OCI-M1 (cell line): ENCODE measurements at places on chromosomes 4 and X.
A peak's percentile ranks its signal among the peaks of the same experiment; 100 is the strongest.

DNA sequence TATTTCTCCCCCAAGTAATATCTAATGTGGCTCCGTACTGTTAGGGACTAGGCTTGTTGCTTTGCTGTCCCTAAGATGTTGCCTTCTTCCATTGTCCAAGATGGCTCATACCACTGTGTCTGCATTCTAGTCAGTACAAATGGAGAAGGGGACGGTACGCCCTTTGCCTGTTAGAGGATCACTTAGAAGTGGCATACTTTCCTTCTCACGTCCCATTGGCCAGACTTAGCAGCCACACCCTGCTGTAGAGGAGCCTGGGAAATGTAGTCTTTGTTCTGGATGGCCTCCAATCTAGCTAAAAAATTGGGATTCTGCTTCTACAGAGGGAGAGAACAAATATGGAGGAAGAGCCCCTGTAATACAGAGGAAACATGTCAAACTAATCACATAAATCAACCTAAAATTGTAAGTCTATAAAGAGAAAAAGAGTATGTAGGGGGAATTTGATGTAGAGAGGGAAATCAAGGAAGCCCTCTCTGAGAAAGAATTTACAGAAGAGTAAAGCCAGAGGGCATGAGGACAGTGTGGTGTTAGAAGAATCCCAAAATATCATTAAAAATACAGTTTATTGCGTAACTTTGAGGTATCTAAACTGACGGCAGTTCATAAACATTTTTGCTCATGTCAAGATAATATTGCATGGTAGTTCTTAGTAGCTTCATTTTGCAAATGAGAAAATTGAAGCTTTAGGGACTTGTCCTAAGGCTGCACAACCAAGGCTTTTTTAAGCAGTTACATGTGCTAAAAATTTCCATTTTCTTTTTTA is 15.1 kb downstream of the PRIMPOL start:
- DNase-seq = peak; percentile 80

- DNase-seq = peak; percentile 52
These were observed 95.9 kb upstream of the RPS6KA3 start for GRCh38 chrX:20362268-20363267.

DNA sequence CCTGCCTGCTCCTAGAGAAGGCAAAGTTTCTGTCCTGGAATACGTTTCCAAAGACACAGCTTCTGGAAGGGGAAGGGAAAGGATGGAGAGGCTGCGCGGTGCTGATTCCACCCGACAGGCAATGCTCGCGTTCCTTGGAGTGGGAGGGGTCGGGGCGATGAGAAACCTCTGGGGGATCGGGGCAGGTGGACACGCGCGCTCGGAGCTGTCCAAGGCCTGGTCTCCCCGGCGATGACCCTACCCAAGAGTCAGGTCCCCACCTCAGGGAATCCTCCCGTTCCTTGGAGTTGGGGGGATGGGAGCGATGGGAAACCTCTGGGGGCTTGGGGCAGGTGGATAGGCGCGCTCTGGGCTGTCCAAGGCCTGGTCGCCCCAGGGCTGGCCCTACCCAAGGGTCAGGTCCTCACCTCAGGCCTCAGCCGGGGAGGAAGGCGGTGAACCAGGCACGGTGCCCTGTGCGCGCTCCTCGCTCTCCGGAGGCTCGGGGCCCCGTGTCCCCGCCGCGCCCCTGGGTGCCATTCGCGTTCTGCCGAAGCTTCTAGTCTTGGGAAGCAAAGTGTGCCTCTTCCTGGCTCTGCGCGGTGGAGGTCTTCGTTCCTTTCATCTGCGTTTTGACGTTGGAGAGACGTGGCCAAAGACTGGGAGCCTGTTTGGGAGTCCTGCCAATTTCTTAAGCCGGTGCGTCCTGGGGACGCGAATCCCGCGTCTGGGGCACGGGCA is 10.6 kb upstream of the SHOX start:
- DNase-seq = no peak

- DNase-seq = no peak
These were observed 60.4 kb downstream of the SHROOM2 start for GRCh38 chrX:9846631-9847030.

- DNase-seq = no peak
These were observed 331.2 kb downstream of the PAPSS1 start for GRCh38 chr4:107388736-107389274.

DNA sequence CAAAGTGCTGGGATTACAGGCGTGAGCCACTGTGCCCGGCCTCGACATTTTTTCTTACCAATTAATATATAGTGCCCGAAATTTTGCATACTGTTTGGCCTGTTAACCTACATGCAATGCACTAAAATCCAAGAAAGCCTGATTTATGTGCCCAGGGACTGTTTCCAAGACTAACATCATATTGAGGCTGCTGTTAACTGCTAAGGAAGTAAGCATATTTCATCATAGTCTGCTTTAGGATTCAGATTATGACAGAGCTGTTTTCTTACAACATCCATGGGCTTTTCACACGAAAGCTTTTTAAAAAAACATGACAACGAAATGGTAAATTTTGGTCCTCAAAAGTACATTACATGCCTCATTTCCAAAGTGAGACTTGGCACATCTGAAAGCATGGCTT is 84.4 kb downstream of the STOX2 start:
- peak; percentile 10 for DNase-seq

DNA sequence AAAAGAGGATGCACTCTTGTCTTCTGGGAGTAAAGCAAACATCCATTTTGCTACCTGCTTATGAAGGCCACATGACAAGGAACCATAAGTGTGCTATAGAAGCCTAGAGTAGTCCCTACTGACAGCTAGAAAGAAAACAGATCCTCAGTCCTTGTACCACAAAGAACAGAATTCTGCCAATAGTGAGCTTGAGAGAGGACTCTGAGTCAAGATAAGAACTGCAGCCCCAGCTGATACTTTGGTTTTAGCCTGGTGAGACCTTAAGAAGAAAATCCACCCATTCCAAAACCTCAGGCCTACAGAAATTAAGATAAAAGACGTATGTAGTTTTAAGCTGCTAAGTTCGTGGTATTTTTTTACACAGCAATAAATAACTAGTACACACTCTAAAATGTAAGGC is 914.6 kb downstream of the PCDH19 start:
- DNase-seq = no peak

DNA sequence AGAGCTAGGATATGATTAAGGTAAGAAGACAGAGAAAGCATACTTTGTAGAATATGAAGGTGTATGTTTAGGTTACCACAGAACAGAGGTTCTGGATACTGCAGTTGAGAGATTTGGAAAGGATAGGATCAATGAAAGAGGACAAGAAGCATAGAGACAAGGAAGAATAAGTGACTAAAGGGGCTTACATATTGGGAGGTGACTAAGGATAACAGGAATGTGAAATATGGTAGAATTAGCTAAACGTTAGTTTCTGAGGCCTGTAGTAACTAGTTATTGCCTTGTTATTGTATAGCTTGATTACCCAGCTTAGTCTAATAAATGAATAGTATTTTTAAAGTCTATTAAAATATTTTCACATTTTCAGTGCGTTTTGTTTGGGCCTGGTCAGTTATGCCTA is 38.2 kb downstream of the CENPI start:
- DNase-seq = no peak

GRCh38 chrX:130699618-130700017 is 203.4 kb downstream of the ENOX2 start:
- no peak for DNase-seq

GRCh38 chr4:2698951-2699505 is 57.1 kb downstream of the TNIP2 start:
- DNase-seq = no peak

DNA sequence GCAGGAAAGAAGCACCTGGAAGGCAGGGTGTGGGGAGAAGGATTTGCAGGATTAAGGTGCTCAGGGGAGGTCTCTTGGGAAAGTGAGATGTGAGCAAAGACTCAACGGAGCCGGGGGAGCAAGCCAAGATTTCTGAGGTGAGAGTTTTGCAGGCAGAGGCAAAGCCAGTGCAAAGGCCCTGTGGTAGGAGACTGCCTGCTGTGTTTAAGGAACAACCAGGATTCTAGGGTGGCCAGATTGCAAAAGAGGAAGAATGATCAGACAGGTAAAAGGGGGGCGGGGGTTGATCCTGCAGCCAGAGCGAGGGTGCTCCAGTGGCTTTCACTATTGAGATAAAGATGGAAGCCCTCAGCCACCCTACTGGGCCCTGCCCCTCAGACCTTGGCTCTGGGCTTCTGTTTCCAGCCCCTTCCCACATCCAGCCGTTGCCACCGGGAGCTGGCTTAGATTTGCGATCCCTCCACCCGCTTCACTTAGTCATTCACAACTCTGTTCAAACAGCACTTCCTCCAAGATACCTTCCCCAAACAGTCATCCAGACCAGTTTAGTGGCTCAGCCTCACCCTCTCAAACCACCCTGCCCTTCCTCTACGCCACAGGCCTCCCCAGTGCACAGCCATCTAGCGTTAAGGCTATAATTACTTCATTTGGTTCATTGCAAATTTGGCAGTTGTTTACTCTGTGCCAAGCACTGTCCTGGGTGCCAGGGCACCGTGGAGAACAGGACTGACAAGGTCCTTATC is 23.3 kb upstream of the BCOR start:
- DNase-seq = no peak

GRCh38 chr4:24394041-24394440 is 190.3 kb downstream of the DHX15 start:
- no peak for DNase-seq

GRCh38 chr4:156824451-156825060 is 147.0 kb downstream of the PDGFC start:
- DNase-seq = no peak

GRCh38 chr4:2332201-2332975 is 70.5 kb upstream of the MXD4 start:
- DNase-seq = no peak

DNA sequence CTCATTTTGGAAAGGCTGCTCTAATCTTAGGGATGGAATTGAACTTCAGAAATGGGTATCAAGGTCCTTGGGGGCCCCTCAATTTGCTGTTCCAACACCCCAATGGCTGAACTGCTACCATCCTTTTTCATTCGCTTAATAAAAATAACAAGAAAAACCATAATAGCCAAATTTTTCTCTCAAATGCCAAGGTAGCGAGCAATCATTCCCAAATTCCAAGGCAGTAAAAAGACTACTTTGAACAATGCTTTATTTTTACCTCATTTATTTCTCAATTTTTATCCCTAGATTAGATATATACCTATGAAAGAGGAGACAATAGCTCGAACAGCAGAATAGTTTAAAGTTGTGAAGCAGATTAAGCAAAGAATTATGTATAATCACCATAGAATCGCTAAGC is 323.4 kb upstream of the SLC7A11 start:
- DNase-seq = no peak

- no peak for DNase-seq
These were observed 38.6 kb upstream of the AADAT start for GRCh38 chr4:170128219-170128804.

- peak; percentile 84 for DNase-seq
These were observed 37.2 kb downstream of the PCDH7 start for GRCh38 chr4:30757357-30757756.

DNA sequence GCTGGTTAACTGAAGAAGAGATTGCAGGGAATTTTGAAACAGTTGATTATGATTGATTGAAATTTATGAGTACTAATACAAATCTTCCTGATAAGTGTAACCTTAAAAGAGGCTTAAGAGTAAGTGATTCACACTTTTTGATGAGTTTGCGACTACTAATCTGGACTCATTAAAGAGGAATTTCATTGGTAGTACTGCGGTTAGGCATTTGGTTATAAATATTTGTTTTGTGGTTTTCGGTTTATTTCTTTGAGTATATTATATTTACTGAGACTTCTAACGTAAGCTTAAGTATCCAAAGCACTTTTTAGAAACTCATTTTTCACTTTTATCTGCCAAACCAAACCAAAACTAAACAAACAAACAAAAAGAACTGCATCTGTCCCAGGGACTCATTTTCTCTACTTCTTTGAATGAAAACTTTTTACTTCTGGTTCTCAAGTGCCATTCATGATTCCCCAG is 20.7 kb downstream of the SLIT2 start:
- DNase-seq = no peak

GRCh38 chr4:687048-687970 is 1.6 kb downstream of the SLC49A3 start:
- peak; percentile 49 for DNase-seq

- DNase-seq = no peak
These were observed 466.2 kb downstream of the BCOR start for GRCh38 chrX:39631276-39632229.
